ENCODE measurements at places on chromosomes 5 and 9.

GRCh38 chr9:126380447-126380846, 53.8 kb downstream of the MVB12B start:
- DNase-seq = peak; percentile 16

GRCh38 chr9:72247549-72247948, 98.3 kb downstream of the GDA start:
- DNase-seq = no peak

DNA sequence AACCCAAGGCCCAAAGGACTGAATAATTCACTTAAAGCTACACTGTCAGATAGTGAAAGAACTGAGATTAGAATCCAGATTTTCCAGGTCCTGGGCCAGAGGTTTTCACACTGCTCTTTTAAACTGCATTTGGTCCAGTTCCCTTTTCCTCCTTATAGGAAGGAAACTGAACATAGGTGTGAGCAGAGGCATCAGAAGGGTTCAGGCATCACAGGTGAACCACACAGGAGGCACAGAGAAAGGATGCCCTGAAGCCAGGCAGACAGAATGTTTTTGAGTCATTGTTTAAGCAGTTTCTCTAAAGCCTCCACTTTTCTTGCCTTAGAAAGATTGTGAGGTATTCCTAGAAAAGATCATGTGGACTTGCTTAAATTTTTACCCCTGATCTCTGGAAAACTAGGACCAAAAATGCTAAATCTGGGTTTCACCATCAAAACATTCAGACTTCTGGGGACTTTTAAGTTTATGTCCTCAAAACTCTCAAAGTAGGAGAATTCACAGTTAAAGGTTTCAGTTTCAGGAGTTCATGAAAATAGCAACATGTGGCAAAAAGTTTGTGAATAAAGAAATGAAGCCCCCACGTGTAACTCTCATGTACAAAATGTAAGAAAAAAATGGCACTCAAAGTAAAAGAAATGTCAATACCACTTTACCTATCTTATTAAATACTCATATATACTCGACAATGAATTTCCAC, 386.1 kb downstream of the NTRK2 start:
- no peak for DNase-seq

GRCh38 chr9:92425474-92425873, 1.2 kb upstream of the OMD start:
- DNase-seq = no peak

- no peak for DNase-seq
These were observed 2.7 kb downstream of the RFESD start for GRCh38 chr5:95649274-95649673.

DNA sequence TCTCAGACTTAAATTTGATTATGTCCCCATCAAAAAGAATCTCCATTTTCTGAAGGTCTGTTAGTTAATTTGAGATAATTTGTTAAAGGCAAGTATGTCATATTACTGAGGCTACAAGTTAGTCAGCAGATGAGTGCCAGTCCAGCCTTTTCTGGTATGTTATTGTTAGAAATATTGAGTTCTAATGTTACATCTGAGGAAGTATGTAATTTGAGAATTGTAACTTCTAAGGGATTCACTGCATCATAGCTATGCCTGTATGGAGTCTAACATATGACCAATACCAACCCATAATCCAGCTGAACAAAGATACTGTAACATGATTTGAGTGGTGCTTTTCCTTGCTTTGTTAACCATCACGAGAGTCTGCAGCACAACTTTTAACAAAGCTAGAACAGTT, 13.9 kb downstream of the SLC23A1 start:
- no peak for DNase-seq

DNA sequence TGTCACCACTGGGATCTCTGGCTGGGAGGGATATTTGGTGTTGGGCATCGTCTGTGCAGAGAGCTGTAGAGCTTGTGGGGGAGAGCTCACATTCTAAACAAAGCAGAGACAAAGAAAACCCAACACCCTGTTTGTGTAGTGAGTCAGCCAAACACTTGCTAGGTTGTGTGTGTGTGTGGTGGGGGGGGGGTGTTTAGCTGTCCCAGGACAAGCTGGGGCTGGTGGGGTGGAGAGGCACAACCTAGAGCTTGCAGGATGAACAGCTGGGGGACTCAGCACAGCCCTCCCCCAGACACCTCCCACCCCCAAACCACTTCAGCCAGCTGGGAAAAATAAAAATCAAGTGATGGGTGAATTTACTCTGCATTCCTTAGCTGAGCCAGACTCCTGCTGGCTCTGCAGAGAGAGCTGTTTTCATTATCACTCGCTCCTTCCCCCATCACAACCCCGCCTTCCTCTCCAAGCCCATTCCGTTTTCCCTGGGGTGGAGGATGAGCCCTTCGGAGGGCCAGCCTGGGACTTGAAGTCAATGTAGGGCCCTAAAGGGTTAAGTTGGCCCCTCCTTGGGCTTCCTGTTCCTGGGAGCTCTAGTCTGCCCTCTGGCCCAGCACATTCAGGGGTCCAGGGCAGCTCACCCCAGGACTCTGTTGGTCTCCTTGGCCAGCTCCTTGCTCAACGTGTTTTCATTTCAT, 2.6 kb downstream of the OLFML2A start:
- no peak for DNase-seq

DNA sequence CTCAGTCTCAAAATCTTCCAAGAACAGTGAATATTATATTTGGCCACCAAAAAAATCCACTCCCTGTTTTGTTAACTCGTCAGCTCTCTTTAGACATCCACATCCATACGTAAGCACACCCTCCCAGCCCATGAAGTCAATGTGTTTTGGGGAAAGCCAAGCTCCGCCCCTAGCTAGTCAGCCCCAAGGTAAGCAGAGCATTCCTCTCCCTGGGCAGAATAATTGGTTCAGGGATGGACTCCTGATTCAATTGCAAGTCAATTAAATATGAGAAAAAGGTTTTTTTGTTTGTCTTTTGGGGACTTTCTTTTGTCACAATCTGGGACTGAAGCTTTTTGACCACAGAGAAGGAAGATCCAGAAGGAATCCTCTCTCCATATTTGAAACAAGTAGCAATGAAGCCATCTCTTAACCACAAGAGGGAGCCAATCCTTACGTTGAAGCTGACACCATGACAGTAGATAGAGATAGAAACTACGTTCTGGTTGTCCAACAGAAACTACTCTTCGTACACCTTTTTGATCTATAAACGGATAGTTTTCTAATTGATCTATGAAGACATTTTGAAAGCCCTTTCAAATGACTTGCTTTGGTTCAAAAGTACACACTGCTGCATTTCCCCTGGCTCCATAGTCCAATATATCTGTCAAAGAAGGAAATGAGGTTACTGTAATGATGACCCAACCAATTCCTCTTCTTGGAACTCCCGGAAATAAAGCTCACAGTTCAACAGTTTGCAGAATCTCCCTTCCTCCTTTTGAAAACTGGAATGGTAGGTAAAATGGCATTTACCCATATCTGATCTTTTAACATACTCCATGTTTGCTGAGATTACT, 166.4 kb downstream of the TLE1 start:
- DNase-seq = no peak

DNA sequence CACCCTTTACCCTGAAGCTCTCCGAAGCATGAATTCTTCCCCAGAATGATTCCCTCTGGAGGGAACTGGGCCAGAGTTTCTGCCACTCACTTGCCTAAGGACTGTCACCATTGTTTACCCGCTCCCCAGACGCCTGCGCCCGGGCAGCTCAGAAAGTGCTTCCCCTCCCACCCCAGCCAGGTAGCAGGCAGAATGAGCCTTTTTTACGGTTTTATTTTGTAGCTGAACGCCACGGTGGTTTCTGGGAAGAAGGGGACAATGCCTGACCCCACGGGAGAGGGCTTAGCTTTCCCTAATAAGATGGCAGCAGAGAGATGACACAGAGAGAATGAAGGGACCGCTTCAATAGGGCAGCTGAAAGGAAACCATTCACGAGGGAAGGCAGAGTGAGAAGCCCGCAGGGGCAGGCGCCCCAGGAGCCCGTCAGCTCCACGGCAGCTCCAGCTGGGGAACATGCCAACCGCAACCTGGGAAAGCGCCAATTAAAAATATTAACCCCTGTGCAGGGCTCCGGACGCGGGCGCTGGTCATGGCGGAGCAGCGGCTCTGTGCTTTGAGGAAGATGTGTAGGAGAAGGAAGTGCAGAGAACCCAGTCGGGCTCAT, 20.4 kb upstream of the NTNG2 start:
- no peak for DNase-seq

DNA sequence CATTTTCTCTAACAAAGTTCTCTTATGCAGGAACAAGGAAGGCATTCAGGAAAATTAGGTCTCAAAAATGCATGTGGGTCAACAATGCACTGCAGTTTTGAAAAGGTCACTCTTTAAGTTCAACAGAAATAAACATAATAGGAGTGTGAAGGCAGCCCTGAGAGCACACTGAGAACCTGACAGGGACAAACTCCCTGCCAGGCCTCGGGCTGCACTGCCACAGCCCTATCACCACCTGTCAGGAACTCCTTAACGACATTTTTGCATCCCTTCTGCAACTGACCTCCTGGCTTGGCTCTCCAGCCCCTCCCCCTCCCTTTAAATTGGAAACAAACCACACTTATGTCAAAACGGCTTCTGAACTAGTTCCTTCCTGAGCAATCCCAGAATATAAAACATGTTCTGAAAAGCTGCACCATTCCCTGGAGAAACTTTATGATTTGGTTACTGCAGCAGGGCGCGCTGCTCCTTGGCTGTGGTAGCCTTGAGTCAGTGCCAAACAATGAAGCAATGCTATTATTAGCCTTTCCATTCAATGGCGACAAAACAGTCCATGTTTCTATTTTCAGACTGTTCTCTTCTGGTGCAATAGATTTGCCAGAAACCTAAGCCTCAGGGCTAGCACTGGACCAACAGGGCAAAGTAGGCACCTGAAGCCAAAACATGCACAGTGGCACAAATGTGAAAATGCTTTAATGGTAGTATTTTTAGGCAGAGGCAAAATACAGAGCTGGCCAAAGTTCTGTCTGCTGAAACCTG, 160.1 kb upstream of the ZNF608 start:
- DNase-seq = no peak

- DNase-seq = peak; percentile 46
These were observed at the start of gene SV2C for GRCh38 chr5:76082772-76083554. SV2C (plus strand) TSS chr5:76083383; CDS start chr5:76131751, 48,368 bp downstream.

DNA sequence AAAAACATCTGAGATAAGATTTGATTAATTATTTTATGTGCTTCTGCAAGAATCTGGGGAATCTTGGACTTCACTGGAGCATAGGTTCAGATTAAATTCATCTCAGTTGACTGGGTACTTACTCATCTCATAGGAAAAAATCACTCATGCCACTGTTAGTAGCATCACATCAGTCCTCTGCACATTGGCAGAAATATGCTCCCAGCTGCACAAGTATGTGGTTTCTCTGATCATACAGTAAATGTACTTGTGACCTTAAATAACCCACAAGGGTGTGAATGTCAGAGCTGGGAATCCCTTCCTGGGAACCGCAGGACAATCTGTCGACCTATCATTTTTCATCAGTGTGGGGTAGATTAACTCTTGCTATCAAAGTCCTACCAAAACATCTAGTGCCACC, 203.7 kb upstream of the SLC24A2 start:
- DNase-seq = no peak

GRCh38 chr5:157387683-157388093, 72.3 kb upstream of the NIPAL4 start:
- no peak for DNase-seq

Measured in activated CD8-positive, alpha-beta T cell treated with anti-CD3 and anti-CD28 coated beads, Interleukin-2, amount 10 ng/mL, durations not matched to agents 7 days and 5 days (primary cell).